ENCODE measurements at places on chromosomes 4 and X. TPM values are rescaled to one million over a fixed set of nuclear protein-coding genes. Genes with fewer than 3 reads are reported as not detected.

- DNase-seq, result no peak
Observed at GRCh38 chrX:153495903-153496589, 1.3 kb downstream of the BGN start.

DNA sequence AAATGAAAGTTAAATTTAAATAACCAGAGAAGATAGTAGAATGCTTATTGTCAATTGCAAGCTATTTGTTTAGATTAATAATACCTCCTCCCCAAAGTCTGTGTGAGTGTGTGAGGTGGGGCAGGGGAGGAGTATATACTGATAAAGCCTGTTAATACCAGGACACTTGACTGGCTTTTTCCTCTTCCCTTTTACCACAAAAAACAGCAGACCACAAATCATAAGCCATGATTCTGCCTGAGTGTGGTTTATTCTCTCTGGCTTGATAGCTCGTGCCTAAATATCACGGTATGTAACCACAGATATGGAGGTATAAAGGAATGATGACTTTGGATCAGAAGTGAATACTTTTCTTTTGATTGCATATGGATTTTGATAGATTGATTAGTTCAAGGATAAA lies 21.9 kb upstream of the SCRG1 start:
- no peak for DNase-seq

- DNase-seq, result no peak
Observed at GRCh38 chr4:85423431-85423830, 51.5 kb upstream of the ARHGAP24 start.

- DNase-seq, result peak; percentile 75
Observed at GRCh38 chrX:44873415-44874276, 658 bp downstream of the KDM6A start.

DNA sequence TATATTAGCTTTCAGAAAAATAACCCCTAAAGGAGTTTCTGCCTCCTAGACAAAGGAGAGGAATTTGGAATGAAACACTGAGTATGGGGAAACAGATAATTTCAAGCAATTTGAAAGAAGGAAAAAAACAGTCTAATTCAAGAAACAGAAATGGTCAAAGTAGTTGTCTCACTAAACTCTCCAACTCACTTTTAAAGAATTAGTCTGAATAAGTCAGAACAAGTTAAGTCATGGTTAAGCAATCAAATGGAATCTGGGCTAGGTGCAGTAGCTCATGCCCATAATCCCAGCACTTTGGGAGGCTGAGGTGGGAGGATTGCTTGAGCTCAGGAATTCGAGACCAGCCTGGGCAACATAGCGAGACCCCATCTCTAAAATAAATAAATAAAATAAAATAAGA lies 95.7 kb upstream of the GRIA3 start:
- DNase-seq, result no peak

DNA sequence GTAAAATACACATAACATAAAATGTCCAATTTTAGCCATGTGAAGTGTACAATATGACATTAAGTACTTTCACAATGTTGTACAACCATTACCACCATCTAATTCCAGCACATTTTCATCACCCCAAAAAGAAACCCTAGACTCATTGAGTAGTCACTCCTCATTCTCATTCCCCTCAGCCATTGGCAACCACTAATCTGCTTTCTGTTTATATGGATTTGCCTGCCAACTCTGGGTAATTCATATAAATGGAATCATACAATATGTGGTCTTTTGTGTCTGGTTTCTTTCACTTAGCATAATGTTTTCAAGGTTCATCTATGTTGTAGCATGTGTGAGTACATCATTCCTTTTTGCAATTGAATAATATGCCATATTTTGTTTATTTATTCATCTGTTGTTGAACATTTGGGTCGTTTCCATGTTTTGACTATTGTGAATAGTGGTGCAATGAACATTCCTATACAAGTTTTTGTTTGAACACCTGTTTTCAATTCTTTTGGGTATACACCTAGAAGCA lies 43.0 kb downstream of the EIF2S3 start:
- DNase-seq, result no peak

DNA sequence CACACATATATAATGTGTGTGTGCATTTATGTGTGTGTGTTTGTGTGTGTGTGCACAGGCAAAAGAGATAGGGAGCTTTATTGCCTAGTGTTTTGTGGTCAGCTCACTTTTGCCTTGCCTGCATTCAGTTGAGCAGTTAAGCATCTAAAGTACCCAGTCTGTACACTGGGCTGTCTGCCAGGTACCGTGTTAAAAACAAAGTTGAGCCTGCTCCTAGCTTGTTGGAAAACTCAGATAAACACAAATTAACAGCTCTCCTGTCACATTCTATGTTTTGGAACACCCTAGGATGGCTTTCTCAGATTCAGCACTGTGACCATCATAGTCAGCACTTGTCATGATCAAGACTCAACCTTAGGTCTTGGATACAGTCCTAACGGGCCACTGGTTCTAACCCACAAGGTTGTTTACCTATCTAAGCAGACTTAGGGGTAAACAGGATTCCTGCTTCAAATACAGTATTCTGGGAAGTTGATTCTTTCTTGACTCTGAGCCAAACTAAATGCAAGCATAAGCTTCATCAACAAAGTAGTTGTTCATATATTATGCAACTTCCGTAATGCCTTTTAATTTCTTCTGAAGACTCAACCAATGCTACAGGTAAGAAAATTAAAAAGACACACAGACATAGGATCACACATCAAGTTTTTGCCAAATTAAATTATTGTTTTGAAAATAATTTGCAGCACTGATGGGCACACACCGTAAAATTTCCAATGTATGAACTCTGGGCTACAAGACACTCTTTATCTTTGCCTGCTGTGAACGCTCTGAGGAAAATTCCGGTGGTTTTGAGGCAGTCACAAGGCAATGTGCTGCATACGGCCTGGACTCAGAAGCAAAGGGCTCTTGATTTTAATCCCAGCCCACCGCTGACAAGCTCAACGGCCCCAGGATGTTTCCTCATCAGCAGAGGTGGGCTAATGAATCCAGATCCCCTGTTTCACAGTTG lies 11.3 kb upstream of the CD99 start:
- peak; percentile 62 for DNase-seq

- DNase-seq, result no peak
Observed at GRCh38 chr4:93317057-93317456, 511.5 kb upstream of the ATOH1 start.

The GRID2 gene
- total RNA-seq, result 1.3 TPM

The STOX2 gene
- total RNA-seq, result 27.5 TPM

Measured in lung (tissue), 17 donors.